Lung (tissue), 17 donors: ENCODE measurements at places on chromosomes 6 and 20. TPM values are rescaled to one million over a fixed set of nuclear protein-coding genes. Genes with fewer than 3 reads are reported as not detected.

Gene TNNC2
- total RNA-seq = 0.54 TPM

Gene FOXC1
- total RNA-seq = 2.7 TPM

Gene B4GALT5
- total RNA-seq = 43.7 TPM

Gene RIPOR2
- 66.9 TPM for total RNA-seq

Gene TMC2
- total RNA-seq = 0.31 TPM

Gene HECA
- 27.7 TPM for total RNA-seq

Gene DNAAF9
- total RNA-seq = 26.1 TPM

Gene MYT1
- not detected for total RNA-seq

Gene COL12A1
- total RNA-seq = 45.1 TPM

Gene ZSCAN31
- total RNA-seq = 13.1 TPM

- DNase-seq = peak; percentile 98
These were observed 83.8 kb downstream of the GJA10 start for GRCh38 chr6:89977808-89978748.

GRCh38 chr6:167275001-167275400, 16.1 kb upstream of the UNC93A start:
- DNase-seq = peak; percentile 42

DNA sequence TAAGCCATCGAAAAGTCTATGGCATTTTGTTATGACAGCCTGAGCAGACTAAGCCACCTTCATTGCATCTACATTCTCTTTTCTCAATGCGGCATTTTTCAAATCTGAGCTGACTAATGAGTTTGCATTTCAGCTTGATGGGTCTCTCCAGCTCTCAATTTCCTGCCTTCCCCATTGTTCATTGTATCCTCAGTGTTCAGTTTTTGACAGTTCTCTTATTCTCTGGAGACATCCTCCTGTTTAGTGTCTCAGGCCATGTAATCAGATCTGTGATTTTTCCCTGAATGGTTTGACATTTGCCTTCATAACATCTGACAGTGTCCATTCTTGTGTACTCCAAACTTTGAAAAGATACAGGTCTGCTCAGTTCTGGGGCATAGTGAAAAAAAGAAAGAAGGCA, 27.9 kb upstream of the MCM3 start:
- no peak for DNase-seq

DNA sequence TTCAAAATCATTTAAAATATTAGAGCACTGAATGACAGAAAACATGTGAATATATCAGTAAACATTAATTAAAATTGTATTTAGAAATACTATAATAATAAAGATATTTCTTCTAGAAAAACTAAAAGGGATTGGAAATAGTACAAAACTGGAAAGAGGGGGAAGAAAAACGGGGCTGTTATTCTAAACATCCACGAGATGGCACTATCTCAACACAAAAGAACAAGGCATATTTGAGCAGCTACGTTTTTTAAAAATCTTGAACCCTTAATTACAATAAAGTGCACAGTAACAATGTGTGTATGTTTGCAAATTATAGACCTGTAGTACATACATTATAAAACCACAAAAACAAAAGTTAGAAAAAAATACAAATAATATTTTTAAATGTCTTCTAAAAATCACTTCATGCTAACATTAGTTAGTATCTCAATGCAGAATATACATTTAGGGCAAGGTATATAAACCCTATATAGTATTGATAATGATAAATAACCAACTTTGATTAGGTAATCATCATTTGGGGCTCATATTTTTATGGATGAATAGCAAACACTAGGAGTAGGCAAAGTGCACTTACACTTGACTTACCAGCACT, 42.5 kb upstream of the PNISR start:
- peak; percentile 47 for DNase-seq

DNA sequence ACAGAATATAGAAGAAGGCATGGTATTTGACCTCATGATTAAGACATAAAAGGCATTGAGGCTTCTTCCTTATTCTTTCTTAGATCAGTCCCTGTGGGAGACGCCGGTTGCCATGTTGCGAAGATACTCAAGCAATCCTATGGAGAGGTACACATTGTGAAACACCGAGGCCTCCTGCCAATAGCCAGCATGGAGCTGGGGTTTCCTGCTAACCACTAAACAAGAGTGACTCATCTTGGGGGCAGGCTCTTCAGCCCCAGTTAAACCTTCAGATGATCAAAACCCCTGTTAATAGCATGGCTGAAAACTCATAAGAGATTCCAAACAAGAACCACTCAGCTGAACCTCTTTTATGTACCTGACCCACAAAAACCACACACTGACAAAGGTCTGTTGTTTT, 478.8 kb downstream of the CD83 start:
- no peak for DNase-seq

- DNase-seq = no peak
These were observed 1234.7 kb upstream of the GJE1 start for GRCh38 chr6:140897804-140898573.

GRCh38 chr6:75266716-75267291, 17.8 kb downstream of the TMEM30A start:
- DNase-seq = peak; percentile 69

DNA sequence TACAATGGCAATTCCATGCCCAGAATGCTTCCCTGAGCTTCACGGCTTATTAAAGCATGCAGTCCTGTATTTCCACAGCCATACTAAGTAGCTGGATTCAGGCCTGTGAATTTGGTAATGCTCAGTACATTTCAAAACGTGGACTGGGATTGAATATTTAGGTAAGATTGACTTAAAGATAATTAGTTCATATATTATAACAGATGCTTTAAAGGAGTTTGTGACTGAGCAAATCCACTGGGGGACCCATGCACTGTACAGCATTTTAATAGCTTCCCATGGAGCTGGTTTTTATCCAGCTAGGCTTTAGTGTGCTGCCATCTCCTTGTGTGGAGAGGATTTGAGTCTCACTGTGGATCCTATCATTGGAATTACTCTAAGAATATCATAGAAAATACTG, 420.9 kb upstream of the FLRT3 start:
- no peak for DNase-seq

DNA sequence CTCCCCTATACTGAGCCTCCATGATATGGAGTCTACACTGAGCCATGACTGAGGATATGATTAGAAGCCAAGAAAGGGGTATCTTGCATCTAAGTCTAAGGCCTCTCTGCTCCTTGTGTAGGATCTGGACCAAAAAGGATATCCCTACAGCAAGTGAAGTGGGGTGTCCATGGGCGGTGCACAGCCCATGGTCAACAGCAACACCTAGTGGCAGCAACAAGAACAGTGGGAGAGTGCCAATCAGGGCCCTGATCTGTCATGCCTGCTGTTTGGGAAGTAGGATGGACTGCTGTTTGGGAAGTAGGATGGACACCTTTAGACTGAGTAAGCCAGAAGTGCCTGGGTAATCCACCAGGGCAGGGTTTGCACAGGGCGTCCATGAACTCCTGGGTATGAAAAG, 22.4 kb downstream of the PTGIS start:
- no peak for DNase-seq

DNA sequence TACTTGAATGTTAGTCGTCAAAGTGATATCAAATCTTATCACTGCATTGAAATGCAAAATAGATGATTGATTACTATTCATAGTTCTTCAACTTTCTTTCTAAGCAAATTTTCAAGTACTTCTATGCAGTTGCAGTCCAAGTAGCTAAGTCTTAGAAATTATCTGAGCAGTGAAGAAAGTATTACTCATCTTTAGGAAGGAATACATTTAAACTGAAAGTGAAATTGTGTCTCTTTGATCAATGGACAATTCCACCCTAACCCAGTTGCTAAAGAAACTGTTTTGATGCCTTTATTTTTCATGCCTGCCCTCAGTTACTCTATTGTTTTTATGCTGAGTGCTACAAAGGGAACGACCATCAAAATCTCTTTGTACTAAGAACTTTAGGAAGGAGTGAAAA, 337.4 kb downstream of the GRIK2 start:
- no peak for DNase-seq

- DNase-seq = no peak
These were observed 210.4 kb upstream of the PHACTR1 start for GRCh38 chr6:12506159-12506558.

DNA sequence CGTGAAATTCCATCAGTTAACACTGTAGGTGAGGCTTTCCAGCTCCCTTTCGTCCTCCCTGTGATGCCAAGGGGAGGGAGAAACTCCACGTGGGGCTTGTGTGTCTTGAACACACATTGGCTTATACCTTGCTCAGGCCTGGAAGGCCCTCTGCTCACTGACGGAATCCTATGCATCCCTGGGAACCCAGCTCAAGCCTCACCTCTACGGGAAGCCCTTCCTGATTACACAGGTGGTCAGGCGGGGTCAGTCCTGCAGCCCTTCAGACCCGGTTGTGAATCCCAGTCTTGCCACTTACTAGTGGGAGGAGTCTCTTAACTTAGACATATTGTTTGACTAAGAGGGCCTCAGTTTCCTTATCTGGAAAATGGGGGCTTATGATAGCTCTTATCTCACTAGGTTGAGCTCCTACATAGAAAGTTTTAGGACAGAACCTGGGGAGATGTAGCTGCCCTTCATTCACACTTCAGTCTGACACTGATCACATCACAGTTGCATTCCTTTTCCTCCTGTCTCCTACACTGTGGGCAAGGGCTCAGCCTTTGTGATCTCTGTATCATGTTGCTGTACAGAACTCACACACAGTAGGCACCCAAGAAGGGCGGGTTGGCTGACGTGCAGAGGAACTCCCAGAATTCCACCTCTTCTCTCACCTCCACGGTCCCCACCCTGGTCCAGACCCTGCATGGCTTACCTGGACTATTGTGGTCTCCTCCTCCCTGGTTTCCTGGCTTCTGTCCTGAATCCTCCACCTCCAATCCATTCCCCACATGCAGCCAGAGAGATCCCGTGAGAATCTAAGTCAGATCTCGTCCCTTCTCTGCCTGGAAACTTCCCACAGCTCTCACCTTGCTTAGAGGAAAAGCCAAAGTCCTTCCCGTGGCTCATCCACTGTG, 129.6 kb downstream of the CEBPB start:
- no peak for DNase-seq

- DNase-seq = no peak
These were observed 555.9 kb downstream of the C6orf118 start for GRCh38 chr6:164753517-164753916.

GRCh38 chr6:133247581-133247980, 6.4 kb downstream of the EYA4 start:
- DNase-seq = no peak

DNA sequence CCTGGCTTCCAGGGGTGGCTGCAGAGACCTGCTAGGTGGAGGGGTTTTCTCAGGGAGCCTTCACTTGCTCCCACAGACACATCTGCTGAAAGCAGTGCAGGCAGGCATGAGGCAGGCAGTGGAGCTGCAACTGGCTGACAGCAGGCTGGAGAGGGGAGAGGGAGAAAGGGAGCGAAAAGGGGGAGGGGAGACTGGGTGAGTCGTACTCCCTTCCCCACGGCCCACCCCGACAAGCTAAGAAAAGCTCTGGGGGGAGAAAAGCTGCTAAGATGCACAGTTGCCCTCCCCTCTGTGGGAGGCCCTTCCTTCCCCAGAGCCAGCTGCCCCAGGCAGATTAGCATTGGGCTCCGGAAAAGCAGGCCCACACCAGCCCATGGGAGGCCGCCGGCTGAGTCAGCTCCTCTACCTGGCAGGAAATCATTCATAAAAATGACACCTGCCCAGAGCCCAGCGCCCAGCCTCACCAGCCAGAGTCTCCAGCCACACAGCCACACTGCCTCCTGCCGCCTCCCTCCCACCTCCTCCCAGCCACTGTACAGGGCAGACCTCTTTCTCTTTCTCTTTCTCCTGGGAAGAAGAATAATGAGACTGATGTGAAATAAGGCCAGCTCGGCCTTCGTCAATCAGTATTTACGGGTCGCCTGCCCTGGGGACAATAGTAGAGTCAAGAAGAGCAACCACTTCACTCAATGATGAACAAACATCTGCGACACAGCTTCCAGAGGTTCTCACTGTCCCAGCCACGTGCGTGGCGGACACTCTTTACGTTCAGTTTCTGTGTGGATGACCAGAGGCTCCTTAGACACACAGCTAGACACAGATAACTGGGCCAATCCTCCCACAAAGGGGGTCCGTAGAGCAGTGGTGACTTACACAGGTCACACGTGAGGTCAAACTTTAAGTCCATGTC, 7.7 kb upstream of the C20orf203 start:
- DNase-seq = peak; percentile 44

- peak; percentile 36 for DNase-seq
These were observed 48.4 kb downstream of the USP49 start for GRCh38 chr6:41846666-41847237.

GRCh38 chr6:89555031-89555430, 83.5 kb downstream of the LYRM2 start:
- no peak for DNase-seq

DNA sequence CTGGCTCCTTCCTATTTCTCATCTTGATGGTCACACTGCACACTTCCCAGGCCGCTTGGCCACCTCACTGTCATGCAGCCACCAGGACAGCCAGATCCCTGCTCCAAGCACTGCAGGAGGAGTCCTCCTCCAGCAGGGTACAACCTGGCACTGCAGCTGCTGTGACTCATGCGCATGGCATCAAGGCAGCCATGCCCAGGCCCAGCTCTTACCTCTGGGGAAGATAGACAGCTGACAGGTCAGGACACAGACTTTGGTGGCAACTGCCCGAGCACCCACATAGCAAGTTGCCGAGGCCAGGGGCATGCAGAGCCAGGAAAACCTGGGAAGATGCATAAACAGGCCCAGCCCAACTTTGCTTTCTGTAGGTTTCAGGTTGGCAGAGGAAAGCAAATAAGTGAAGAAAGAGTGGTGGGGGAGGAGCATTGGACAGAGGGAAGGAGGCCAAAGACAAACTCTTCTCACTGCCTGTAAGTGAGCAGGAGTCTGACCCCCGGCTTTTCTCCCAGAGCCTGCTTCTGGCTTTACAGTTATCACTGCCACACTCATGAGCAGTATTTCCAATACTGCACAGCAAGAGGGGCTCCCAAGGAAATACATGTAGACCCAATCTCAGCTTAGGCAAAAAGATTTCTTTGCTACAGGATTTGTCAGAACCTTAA, 38.8 kb downstream of the SLC22A3 start:
- no peak for DNase-seq

- no peak for DNase-seq
These were observed 71.3 kb upstream of the FOXC1 start for GRCh38 chr6:1538369-1538768.

GRCh38 chr6:2213086-2213485, 32.3 kb downstream of the GMDS start:
- no peak for DNase-seq

- DNase-seq = no peak
These were observed 41.7 kb downstream of the PTCHD4 start for GRCh38 chr6:48069280-48069679.

DNA sequence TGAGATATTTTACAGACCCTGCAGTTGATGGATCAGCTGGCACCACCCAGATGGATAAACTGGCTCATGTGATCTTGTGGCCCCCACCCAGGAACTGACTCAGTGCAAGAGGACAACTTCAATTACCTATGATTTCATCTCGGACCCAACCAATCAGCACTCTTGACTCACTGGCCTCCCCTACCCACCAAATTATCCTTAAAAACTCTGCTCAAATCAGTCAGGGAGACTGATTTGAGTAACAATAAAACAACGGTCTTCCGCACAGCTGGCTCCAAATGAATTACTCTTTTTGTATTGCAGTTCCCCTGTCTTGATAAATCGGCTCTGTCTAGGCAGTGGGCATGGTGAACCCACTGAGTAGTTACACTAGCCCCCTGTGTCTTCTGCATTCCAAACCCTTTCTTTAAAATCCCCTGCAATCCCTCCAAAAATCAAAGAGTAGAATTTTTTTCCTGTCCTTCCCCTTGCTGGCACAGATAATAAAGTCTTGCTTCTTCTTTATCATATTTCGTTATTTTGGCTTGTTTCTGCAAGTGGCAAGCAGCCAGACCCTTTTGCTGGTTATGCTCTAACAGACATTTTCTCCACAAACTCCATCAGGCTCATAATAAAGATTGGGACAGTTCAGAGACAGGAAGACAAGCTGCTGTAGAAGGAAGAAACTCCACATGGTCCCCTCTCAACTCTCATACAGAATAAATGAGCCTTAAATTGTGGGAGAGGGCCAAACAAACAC, 48.3 kb downstream of the OR2B6 start:
- peak; percentile 71 for DNase-seq
